Kidney tubule cell (primary cell): ENCODE measurements at places on chromosomes 3 and 15.

GRCh38 chr15:64902863-64903262, 8.8 kb upstream of the ANKDD1A start:
- DNase-seq, result no peak

DNA sequence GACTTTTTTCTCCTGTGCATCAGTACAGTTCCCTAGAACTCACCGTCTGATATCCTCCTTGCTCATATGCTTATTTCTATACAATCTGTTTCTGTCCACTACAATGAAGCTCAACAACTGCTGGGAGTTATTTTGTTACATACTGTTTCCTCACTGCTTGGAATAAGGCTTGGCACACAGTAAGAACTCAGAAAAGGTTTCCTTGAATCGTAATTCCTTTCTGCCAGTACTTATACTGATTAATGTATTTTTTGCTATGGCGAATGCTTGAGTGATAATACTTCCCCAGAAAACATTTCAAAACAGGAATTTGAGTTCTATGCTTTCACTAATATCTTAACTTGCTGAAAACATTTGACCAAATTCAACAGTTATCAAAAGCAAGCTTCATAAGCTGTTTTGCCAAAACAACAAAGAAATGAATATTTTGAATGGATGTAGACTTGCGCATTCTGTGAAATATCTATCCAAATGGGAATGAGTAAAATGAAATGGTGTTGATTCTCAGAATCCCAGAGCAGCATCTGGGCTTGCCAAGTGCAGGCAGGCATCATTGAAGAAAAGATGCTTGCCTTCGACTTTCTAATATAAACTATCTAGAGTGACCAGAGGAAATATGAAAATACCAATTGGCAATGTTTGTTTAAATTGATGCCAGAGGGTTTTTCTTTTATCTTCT, 286.3 kb downstream of the RAP2B start:
- DNase-seq, result no peak

GRCh38 chr3:190224863-190225692, 97.2 kb downstream of the CLDN1 start:
- peak; percentile 55 for DNase-seq

DNA sequence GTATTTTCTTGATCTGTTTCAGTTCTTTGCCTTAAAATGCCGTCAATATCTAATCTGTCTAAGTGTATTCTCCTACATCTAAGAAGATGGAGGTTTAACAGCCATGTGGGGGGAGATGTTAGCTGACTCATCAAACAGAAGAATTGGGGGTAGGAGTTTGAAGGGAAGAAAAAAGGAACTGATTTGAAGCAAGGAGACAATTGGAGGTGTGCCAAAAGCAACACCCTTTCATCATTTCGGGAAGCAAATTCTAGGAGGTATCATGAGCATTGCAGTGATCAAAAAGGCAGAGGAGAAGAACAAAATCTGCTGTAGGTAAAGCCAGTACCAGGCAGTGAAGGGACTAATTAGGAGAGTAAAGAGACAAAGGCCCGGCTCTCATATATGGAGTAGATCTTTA, 337.3 kb upstream of the TBC1D5 start:
- peak; percentile 10 for DNase-seq

DNA sequence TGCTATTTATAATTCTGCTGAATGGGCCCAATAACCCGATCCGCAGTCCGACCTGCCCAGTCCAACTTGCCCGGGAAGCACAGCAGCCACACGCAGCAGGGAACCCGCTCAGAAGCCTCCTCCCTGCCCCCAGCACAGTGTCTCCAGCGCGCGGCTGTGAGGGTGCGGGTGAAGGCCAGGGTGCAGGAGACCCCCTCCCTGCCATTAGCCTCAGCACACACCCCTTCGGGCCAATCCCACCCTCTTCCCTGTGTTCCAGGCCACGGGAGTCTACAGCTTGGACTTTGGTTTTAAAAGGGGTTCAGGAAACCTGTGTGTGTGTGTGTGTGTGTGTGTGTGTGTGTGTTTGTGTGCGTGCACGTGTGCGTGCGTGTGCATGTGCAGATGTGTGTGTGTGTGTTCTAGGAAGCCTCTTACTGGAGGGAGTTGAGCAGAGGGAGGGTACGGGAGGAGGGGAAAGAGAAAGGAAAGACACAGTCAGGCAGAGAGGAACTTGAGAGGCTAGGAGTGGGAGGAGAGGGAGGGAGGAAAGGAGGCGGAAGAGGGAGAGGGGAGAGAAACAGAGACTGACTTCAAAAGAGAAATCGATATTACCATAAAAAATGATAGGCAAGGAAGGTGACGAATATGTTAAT, 34.2 kb downstream of the ATP2B2 start:
- no peak for DNase-seq

DNA sequence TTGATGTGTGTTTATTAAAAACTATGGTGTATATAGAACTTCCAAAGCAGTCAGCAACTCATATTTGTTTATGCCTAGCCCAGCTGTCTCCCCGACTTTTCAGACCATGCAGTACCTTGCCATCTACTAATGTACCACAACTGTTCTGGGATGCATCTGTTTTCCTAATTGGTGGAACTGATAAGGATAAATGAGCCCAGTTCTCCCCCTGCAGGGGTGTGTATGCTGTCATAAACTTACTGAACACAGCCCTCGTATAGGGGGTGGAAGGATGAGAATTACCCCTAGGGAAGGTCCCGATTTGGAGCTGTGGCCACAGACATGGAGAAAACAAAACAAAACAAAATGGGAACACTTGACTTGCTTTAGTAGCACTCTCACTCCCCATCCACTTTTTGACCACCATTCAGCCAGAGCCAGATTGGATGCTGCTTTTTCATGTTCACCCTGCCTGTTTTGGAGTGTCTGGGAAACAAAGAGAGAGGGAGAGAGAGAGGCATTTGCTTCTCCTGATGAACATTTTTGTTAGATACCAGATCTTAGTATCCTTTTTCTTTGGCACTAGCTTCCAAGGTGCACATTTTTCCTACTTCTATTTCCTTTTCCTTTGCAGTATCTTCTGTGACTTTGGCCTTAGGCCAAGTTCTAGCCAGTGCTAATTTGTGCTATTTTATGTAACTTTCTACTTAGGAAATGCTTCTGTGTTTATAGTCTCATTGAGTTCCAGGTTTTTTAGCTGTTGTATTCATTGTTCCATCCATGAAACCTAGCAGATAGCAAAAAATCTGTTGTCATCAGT, 29.1 kb downstream of the CADM2 start:
- DNase-seq, result no peak

DNA sequence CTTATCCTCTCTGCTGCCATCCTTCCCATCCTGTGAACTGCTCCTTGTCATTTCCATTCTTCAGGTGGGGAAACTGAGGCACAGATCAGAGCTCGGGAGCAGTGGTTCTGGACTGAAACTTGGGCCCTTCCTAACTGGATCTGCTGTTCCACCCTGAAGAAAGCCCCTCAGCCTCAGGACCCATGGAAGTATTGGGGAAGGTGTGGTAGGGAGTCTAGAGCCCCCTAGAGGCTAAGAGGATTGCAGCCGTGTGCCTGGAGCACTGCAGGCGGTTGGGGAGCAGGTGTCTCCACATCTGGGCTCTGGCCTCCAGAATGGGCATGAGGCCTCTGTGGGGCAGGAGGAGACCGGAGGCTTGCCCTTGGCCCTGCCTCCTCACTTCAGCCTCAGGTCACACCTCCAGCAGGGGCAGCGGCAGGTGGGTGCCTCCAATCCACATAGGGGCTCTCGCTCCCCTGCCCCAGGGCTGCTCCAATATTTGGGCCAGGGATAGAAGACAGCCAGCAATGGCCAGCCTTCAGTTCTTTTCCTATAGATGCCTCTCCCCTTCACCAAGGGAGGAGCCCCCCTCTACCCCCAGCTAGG, 28.1 kb downstream of the DNAJB8 start:
- DNase-seq, result no peak

GRCh38 chr3:58683001-58683458, 16.5 kb upstream of the FAM3D start:
- no peak for DNase-seq

DNA sequence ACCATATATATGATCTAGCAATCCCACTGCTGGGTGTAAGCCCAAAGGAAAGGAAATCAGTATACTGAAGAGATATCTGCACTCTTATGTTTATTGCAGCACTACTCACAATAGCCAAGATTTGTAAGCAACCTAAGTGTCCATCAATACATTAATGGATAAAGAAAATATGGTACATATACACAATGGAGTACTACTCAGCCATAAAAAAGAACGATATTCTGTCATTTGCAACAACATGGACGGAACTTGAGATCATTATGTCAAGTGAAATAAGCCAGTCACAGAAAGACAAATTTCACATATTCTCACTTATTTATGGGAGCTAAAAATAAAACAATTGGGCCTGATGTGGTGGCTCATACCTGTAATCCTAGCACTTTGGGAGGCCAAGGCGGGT, 21.9 kb upstream of the ARNT2 start:
- no peak for DNase-seq

- no peak for DNase-seq
These were observed 77.6 kb downstream of the TOP2B start for GRCh38 chr3:25587094-25587493.

DNA sequence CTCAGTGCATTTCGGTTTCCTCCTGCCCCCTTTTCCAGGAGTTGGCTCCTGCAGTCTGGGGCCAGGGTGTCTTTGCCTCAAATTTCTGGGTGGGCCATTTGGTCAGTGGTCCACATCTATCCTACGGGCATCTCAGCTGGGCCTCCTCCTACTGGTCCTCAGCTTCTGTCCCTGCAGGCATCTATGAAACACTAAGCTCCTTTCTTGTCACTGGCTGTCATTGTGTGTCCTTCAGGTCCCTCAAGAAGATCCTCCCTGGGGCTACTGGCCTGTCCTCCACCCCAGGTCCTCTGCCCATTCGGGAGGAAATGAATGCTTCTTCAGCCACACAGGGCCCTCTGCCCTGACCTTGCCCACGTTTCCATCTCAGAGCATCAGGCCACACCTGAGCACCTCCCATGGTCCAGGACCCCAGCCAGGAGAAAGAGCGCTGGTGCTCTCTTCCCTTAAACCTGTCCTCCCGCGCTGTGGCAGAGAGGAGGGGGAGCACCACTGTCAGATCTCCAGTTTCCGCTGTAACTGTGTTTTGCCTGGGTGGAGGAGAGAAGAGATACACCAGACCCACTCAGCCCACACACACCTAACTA, 1.8 kb downstream of the PRR23E start:
- no peak for DNase-seq

- DNase-seq, result peak; percentile 25
These were observed 25.4 kb downstream of the TGM4 start for GRCh38 chr3:44899683-44900367.

DNA sequence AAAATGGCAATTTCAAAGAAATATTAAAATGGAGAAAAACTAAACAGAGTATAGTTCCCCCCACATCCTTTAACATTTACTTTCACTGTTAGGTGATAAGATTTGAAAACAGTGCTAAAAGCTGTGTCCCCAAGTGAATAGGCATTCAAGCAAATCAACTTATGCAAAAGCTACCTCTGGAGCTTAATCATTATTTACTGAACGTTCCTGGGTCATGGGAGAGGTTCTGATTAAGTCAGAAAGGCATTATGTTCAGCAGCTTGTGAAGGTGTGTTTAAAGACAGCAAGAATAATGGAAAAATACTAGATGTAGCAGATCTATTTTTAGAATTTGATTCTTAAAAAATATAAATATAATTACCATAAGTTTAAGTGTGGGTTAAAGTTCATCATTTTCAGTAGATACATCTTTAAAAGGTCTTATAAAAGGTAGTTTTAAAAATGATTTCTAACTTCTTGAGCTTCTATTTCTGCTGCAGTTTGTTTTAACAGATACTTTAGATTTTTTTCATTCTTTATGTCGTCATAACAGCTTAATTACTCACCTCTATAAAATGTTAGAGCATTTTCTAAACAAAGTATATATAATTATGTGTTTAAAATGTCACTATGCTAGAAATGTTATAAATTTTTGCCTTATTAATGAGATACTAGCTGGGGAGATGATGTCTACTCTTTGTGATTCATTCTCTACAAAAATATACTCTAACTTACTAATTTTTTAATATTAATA, 127.9 kb downstream of the MITF start:
- peak; percentile 89 for DNase-seq

DNA sequence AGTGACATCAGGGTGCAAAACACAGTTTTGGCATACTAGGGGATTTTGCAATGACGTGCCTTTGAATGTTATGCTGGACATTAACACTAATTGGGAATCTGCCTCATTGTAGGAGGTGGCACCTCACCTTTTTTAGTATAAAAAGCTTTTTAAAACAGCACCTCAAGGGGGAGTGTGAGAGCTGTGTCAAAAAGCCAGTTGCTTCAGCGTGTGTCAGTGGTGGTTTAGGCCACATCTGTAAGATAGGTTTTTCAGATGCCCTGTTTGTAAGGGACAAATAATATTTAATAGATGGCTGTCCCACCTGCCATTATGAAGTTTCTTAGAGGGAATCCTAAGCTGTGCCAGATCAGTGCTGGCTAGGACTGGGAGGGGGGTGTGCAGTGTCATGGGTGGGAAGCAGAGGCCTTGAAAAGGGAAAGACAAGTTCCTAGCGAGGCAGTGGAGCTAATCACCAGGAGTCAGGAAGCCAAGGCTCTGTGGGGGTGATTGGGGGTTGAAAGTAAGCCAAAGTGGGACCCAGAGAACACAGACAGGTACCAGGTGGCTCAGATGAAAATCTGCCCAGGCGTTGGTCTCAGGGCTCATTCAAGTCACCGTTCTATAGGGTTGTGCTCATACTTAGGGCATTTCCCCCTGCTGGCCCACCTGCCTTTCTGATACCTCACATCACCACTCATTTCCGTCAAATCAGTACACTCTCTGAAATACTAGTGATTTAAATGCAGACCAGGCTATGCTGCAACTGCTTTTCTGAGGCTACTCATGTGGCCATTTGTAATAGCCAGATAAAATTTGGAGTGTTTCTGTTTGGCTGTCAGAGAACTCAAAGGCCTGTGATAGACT, 120.5 kb downstream of the BBX start:
- peak; percentile 10 for DNase-seq

DNA sequence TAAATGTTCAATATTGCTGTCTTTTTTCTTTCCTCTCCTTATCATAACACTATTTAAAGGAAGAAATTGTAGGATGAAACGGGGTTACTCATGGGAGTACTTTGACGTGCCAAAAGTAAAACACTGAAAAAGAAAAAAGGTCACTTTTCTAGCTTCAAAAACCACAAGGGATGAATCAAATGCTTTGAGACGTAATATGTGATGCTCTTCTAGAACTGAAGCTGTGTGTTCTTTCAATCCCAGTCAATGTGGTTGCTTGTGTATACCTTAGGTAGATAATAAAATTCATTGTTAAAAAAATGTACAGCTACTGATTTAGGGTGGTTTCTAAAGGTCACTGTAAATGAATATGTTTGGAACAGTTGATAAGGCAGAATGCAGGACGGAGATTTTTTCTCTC, 538.8 kb upstream of the ZNF717 start:
- DNase-seq, result no peak

- peak; percentile 54 for DNase-seq
These were observed 116.0 kb upstream of the LRRN1 start for GRCh38 chr3:3683261-3683660.

DNA sequence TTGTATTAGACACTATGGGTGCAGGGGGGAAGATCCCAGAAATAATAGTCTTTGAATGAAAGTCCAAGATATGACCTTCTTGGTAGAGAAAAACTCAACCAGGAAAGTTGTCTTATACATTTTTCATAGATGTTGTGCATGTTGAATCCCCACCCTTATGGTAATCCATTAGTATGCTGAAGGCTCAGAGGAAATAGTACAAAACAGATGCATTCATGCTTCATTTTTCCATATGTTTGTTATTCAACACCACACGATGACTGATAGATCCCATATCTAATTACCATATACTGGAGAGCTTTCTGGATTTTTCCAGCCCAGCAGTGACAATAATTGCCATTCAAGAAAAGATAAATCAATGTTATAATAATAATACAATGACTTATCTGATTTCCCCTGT, 487.4 kb downstream of the FGF12 start:
- no peak for DNase-seq
